ENCODE measurements at places on chromosomes 16 and 17.
A peak's percentile ranks its signal among the peaks of the same experiment; 100 is the strongest.

GRCh38 chr17:31225831-31226230, 71.2 kb downstream of the OMG start:
- DNase-seq, result no peak

DNA sequence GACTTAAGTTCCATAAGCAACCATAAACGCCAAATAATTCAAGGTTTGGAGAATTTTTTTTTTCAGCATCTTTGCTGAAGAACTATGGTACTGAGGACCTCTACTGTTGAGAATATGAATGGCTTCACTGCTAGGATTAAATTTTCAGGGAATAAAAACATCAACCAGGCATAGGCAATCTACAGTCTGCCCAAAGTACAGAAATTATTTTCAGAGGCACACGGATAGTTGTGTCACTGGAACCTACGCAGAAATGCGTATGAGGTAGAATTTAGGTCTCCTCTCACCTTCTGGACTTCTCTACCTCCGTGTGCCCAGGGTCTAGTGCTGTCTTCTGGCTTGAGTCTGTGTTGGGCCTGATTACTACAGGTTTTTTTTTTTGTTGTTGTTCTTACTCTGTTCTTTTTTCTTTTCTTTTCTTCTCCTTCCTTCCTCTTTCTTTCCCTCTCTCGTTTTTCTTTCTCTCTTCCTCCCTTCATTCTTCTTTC, 39.7 kb downstream of the NACA2 start:
- no peak for DNase-seq

GRCh38 chr17:80371196-80371595, 43.8 kb upstream of the ENDOV start:
- DNase-seq, result no peak

DNA sequence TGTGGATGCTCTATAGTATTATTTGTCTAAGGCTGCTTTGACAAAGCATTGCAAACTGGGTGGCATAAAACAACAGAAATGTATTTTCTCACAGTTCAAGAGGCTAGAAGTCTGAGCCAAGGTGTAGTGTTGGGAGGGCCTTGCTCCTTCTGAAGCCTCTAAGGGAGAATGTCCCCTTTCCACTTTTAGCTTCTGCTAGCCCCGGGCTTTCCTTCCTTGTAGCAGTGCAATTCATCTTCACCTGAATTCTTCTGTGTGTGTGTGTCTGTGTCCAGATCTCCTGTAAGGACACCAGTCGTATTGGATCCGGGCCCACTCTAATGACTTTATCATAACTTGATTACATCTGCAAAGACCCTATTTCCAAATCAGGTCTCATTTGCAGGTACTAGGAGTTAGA, 18.1 kb downstream of the KCNJ16 start:
- DNase-seq, result no peak

DNA sequence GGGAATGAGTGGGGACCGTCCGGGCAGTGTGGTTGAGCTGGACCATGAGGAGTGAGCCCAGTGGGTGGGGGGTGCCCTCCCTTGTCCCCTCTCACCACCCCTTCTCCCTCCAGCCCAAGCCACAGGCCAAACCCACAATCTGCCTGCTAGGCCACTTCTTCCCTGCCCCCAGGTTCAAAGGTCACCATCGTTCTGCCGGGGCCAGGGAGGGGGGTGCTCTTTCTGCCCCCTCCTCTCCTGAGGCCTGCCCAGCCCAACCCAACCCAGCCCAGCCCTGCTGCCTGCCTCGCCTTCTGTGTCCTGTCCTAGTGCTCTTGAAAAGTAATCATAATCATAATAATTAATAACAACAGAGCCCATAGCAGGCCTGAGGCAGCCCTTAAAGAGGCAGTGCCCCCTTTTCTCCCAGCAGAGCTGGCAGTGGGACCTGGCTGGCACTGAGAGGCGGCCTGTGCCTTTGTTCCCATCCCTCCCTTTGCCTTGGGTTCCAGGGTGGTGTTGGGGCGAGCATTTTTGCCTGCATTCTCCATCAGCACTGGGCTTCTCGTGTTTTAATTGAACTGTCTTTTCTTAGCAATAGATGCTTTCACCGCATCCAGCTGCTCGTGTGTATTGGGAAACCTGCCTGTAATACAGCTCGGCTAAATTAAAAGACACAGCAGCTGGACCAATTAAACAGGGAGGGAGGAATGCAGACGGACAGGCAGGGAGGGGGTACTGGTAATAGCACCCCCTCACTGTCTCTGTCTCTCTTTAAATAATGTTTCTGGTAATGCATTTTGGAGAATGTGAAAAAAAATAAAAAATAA, 46.8 kb downstream of the SREBF1 start:
- no peak for DNase-seq

GRCh38 chr16:7113395-7113794, 219.2 kb upstream of the RBFOX1 start:
- no peak for DNase-seq

- no peak for DNase-seq
Measured at GRCh38 chr17:5591966-5592365, 7.7 kb upstream of the NLRP1 start.

DNA sequence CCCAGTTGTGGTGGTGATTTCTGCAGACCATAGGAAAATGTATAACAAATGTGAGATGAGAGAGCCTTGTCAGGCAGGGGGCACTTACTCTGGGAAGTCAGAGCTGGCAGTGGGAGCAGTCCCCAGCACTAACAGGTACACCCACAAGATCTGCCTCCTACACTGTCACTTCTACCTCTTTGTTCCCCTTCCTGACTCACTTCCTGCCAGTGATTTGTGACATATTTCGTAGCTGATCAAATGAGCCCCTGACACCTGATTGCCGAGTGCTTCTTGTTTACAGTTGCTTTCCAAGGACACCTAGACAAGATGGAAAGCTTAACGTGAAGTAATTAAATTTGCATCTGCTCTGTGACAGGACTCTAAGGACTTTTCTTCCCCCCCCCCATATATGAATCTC, 40.5 kb downstream of the FTO start:
- DNase-seq, result no peak

GRCh38 chr17:55830699-55831471, 80.0 kb downstream of the PCTP start:
- DNase-seq, result no peak

DNA sequence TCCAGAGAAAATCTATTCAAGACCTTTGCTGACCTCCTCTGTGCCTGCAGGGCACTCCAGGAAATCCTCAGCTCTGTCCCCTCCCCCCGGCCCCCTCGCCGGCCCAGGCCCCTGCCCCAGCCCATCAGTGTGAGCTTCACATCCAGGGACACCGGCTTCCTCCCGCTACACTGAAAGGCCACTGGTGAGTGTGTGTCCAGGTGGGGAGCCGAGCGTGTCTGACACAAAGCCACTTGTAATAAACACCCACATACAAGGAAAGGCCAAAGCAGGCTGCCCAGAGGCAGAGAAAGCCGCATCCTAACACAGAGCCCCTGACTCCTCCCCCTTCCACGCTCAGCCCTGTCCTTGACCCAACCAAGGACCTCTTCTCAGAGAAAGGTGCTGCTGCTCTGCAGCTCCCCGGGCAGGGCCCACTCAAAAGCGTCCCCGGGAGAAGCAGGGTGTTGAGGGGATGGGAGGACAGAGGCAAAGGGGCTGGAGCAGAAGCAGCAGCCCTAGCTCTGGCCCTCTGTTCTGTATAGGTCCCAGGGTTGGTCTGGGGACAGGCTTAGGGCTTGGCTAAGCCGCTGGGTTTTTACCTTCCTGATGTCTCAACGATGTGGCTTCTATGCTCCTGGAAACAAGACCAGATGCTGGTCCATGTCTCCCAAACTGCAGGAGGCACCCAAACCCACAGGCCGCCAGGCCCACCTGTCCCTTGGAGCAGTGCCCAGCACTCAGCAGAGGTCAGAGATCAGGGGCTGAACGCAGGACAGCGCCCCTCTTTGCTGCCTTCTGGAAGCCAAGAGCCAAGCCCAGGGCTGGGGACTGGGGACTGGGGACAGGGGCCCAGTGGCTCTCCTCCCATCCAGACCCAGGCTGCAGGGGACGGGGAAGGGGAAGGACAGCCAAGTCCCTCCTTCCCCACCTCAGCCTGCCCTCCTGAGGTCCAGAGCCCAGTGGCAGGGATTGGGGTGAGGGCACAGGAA, 15.3 kb downstream of the MNT start:
- no peak for DNase-seq

DNA sequence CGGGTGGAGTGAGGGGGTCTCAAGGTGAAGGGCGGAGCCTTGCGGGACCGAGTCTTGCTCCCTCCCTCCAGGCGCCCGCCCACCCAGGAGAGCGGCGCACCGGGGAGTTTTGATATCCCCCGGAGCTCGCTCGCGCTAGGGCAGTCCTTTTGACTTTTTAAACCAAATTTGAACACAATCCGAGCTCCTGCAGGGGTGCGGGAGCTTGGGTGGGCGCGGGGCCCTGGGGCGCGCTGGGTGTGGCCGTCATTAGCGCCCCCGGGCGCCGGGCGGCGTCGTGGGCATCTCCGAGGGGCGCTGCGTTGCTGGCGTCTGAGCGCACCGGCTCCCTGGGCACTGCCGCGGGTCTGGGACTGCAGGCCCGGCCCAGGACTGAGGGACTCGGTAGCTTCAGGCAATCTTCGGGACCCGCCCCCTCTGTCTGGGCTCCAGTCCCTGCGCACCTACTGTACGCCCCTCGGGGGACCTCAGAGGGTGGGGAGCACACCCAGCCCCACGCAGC, 10.9 kb downstream of the MAF start:
- no peak for DNase-seq

DNA sequence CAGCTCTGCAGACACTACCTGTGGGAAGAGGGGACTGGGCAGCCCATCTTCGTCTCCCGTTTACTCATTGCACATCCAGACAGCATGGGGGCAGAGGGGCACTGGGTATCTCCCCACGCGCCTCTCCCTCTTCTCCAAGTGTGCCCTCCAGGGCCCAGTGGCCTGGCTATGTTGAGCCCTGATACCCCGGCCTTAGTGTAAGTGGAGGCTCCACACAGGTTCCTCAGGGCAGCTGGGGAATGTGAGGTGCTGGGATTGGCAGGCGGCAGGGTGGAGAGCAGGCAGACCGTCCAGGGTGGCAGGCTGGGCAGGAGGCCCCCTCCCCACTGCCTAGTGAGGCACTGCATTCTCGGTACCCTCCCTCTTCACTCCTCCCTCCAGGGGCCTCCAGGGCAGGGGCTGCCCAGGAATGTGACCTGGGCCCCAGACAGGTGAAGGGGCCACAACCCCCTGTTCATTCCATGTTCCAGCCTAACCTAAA, 13.2 kb upstream of the NAGLU start:
- no peak for DNase-seq

DNA sequence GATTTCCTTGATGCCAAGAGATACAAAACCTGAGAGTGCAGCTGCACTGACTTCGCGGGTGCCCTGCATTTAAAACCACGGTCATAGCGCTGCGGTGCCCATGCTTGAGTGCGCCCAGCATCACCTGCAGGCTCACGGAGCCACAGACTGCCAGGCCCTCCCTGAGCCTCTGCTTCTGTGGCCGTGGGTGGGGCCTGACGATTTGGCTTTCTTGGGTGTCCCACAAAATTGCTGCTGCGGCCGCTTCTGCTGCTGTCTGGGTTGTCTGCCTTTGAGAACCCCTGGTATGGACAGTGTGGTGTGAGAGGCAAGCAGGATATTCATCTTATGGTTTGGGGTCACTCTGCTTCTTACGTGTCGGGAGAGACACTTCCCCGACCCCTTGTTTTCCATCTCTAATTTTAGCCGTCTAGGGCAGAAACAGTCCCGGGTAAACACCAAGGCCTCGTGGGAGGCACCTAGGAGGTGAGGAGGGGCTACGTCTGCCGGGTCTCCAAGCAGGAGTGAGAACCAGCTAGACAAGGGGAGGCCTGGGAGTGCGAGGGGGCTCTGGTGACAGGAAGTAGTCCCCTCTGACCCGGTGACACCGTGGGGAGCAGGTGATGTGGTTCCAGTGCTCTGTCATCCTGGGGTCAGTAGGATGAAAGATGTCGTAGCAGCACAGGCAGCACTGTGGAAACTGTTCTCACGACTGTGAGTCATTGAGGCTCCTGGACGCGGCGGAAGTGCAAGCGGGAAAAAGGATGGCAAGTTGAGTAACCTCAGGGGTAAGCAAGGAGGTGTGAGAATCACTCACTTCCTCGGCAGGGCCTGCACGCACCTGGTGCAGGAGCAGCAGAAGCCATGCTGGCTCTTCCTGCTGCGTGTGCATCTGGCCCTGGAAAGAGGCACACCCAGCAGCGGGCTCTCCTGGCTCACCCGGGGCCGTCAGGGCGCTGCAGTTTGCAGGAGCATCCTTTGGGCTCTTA, 176.3 kb downstream of the RPTOR start:
- peak; percentile 41 for DNase-seq

DNA sequence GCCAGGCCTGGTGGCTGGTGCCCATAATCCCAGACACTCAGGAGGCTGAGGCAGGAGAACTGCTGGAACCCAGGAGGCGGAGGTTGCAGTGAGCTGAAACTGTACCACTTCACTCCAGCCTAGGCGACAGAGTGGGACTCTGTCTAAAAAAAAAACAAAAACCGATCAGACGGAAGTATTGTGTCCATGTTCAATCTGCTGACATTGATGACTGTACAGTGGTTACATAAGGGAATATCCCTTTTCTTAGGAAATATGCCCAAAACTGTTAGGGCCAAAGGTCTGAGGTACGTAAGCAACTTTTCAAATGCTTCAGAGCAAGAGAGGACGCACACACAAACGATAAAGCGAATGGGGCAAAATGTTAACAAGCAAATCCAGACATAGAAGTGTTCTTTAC, 69.8 kb upstream of the DNAH17 start:
- no peak for DNase-seq

- no peak for DNase-seq
Measured at GRCh38 chr17:78318407-78318806, 41.5 kb downstream of the SOCS3 start.

DNA sequence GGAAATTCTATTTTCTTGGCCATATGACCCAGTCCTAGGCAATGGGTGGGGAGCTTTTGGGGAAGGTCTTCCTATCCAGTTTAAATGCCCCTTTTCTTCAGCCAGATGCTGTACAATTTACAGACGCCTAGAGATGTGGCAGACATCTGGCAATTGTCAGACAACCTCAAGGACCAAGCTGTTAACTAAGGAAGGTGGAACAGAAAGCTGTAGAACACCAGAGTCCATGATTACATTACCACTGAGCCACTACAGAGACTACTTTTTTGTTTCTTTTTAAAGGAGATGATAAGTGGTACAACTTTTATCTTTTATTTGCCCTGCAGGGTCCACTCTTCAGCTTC, 21.1 kb upstream of the CORO6 start:
- DNase-seq, result no peak

DNA sequence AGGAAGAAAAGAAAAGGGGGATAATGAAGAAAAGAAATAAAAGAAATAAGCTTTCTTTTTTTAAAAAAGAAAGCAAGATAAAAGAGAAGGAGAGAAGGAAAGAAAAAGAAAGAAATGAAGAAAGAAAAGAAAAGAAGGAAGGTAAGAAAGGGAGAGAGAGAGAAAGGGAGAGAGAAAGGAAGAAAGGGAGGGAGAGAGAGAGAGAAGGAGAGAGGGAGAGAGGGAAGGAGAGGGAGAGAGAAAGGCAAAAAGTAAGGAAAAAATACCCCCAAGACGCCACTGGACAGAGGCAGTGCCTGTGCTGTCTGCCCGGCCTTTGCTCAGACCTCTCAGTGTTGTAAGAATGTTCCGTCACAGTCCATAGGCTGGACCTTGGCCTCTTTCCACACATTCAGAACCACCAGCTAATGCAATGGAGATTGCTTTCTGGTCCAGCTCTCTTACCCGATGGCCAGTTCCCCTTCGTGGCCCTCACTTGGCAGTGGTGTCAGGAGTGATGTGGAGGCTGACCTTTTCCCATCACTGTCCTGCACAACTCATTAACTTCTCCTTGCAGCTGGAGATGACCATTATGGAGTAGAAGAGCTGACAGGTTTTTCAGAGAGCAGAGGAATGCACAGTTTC, 14.3 kb upstream of the HNF1B start:
- no peak for DNase-seq

GRCh38 chr17:62587554-62587953, 39.9 kb upstream of the MRC2 start:
- DNase-seq, result no peak

- DNase-seq, result no peak
Measured at GRCh38 chr16:11084484-11084875, 140.1 kb downstream of the CLEC16A start.
